NCI-H1417 (cell line): ENCODE measurements at places on chromosomes 13 and 19.

- no peak for DNase-seq
Observed at GRCh38 chr13:44523146-44524015, 52.7 kb downstream of the TSC22D1 start.

DNA sequence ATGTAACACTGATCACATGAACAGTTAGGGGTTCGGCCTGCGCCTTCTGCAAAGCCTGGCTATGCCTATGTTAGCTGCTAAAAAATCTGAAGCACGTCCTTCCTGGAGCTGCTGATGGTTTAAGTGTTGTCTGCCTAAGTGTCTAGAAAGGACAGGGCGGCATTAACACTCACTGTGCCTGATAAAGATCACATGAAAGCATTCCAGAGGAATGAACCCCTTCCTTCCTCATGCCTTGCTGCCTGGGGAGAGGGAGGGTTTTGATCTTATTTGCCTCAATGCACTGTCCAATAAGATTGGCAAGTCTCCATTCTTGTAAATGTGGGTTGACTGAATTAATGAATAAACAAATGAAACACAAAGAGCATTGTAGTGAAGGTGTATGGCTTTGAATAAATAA, 5.2 kb downstream of the DOCK9 start:
- DNase-seq: no peak

DNA sequence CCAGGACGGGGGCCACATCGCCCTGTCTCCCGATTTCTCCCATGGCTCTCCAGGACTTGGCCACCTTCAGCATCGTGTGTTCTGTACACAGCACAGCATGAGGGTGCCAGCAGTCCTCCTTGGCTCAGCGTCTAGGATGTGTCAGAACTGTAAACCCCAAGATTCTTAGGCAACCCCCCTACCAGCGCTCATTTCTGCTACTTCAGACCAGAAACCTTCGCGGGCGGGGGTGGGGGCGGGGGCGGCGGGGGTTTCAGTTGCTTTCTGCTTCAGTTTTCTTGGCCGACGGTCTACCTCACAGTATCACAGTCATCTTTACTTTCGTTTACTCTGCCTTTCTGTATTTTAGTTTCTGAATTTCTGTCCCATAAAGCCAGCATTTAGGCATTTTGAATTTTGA, 82.4 kb downstream of the GGACT start:
- no peak for DNase-seq

- DNase-seq: no peak
Observed at GRCh38 chr13:24159357-24159756, 1.2 kb upstream of the SPATA13 start.

DNA sequence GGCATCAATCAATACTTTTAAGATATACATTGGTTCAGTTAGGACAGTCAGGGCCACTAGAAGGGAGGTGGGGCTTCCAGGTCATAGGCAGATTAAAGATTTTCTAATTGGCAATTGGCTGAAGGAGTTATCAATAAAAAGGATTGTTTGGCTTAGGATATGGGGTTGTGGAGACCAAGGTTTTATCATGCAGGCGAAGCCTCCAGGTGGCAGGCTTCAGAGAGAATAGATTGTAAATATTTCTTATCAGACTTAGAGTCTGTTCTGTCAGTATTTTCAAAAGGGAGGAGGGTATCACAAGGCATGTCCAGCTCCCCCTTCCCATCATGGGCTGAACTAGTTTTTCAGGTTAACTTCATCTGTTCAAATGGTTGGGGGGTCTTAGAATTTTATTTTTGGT, 77.4 kb upstream of the FARP1 start:
- no peak for DNase-seq

GRCh38 chr19:39998501-39998900, 1.6 kb downstream of the ZNF546 start:
- DNase-seq: no peak

DNA sequence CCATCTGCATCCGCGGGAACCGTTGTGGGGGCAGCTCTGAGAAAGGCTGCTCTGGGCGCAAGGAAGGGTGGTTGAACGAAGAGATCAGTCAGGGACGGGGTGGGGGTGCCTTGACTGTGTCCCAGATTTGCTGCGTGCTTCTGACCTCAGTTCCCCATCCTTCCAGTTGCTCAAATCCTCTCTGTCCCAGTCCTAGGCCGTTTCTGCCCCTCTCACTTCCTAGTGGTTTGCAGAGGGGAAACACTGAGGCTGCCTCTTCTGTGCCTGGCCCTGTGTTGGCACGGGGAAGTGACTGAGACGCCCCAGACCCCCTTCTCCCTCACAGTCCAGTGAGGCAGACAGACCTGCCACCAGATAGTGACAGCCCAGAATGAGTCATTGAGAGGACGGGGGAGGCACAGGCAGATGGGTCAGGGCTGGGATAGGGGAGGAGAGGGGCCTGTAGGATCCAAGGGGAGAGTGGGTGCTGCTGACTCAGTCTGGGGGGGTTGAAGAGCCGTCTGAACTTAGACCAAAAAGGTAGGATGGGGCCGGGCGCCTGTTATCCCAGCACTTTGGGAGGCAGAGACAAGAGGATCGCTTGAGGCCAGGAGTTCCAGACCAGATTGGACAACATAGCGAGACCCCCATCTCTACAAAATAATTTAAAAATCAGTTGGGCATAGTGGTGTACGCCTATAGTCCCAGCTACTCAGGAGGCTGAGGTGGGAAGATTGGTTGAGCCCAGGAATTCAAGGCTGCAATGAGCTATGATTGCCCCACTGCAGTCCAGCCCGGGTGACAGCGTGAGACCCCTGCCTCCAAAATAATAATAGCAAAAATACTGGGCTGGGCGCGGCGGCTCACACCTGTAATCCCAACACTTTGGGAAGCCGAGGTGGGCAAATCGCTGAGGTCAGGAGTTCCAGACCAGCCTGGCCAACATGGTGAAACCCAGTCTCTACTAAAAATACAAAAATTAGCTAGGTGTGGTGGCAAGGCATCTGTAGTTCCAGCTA, 26.5 kb downstream of the NUMBL start:
- no peak for DNase-seq

- DNase-seq: no peak
Observed at GRCh38 chr13:28854657-28855056, 34.5 kb downstream of the MTUS2 start.

DNA sequence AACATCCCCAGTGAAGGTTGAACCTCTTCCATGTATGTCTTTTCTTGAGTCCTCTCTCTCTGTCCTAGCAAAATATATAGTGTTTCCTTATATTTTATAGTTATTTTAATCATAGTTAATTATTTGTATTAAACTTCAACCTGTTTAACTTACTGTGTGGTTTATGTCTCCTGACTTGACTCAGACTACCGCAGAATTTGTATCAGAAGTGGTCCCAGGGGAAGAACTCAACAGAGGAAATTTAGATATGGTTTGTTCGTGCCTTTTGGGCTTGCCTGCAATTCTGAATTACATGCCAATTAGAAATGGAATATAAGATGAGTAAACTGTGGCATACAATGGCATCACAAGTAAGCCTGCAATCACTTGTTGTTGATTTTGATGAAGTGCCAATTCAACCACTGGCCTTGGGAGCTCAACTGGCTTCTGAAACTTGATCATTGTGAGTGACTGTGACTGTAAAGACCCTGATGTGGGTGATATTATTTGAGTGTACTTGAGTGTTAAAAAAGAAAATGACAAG, 1459.5 kb upstream of the PCDH20 start:
- peak; percentile 20 for DNase-seq

DNA sequence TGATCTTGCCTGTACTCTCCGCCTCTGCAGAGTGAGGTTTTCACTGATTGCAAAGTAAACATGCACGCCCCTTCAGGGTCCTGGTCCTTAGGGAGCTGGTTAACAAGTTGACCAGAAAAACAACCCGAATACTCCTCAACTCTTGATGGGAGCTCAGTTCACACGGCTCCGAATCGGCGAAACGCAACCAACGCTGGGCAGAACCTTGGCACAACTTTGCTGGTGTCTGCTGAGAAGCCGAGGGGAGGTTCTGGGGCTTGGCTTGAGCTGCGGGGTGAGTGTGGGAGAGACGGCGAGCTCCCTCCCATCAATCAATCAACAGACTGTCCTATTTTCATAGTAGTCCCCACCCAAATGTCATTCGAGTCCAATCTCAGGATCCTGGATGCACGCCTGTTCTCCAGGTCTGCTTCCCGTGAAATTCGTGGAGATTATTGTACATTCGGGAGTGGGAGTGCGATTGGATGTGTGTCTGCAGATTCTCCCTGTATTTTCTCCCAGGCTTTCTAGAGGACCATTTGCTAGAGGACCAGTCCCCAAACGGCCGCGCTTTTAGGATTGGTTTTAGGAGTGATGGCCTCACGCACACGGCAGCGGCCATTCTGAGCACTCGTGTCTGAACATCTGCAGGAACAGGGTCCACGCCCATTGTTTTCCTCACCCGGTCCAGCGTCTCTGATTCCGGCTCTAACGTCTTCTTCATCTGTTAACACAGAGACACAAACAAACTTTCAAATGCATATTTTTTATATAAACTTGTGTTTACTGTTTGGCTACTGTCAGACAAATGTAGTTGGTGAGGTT, 51.6 kb upstream of the F7 start:
- DNase-seq: peak; percentile 50

DNA sequence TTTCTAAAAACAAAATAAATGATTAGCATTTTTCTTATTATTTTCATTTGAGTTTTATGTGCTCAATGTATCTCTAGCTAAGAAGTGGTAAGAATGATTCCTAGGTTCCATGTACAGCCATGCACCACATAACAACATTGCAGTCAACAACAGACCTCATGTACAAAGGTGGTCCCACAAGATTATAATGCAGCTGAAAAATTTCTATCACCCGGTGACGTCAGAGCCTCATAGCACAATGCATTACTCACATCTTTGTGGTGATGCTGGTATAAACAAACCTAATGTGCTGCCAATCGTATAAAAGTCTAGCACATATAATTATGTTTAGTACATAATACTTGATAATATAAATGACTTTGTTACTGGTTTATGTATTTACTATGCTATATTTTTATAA, 120.5 kb downstream of the SLC7A1 start:
- DNase-seq: no peak

GRCh38 chr19:11617180-11618062, 20.1 kb downstream of the ZNF627 start:
- no peak for DNase-seq

- DNase-seq: no peak
Observed at GRCh38 chr13:73450583-73450982, 391.8 kb downstream of the KLF5 start.

GRCh38 chr13:99465454-99465853, 35.8 kb upstream of the TM9SF2 start:
- DNase-seq: peak; percentile 93

DNA sequence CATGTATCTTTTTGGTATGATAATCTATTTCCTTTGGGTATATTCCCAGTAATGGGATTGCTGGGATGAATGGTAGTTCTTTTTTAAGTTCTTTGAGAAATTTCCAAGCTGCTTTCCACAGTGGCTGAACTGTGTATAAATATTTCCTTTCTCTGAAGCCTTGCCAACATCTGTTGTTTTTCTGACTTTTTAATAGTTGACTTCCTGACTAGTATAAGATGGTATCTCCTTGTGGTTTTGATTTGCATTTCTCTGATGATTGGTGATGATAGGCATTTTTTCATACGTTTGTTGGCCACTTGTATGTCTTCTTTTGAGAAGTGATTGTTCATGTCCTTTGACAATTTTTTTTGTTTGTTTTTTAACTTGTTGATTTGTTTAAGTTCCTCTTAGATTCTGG, 61.6 kb upstream of the PCDH17 start:
- DNase-seq: no peak

GRCh38 chr13:97327506-97328221, 105.5 kb downstream of the MBNL2 start:
- no peak for DNase-seq

DNA sequence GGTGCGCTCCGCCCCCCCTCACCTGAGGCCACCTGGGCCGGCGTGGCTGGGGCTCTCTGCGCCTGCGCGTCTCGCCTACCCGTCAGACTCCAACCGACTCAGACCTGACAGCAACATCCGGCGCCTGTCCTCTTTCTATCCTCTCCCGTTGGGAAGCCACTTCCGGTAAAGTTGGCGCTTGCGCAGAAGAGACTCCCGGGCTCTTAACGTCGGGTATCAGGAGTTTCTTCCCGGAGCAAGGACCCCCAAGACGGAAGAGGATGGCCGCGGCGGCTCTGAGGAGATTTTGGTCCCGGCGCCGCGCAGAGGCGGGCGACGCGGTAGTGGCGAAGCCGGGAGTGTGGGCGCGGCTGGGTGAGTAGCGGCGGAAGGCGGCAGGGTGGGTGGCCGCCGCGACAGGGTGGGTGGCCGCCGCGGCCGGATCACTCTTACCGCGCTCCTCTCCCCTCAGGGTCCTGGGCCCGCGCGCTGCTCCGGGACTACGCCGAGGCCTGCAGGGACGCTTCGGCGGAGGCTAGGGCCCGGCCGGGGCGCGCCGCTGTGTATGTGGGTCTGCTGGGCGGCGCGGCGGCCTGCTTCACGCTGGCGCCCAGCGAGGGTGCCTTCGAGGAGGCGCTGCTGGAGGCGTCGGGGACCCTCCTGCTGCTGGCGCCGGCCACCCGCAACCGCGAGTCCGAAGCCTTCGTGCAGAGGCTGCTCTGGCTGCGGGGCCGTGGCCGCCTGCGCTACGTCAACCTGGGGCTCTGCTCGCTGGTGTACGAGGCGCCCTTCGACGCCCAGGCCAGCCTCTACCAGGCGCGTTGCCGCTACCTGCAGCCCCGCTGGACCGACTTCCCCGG, at the start of the genes TIMM29 and YIPF2:
TSS of gene TIMM29 (plus strand) at position 249 of the 839 bp plus-strand sequence. CDS start at position 261, 12 bp downstream.
TSS of gene YIPF2 (minus strand) at position 77 of the 839 bp plus-strand sequence. CDS start 229 bp downstream, outside the sequence.
- peak; percentile 94 for DNase-seq

GRCh38 chr13:94182185-94182761, 297.2 kb downstream of the DCT start:
- no peak for DNase-seq

GRCh38 chr13:105878119-105878700, 657.3 kb downstream of the EFNB2 start:
- DNase-seq: no peak

DNA sequence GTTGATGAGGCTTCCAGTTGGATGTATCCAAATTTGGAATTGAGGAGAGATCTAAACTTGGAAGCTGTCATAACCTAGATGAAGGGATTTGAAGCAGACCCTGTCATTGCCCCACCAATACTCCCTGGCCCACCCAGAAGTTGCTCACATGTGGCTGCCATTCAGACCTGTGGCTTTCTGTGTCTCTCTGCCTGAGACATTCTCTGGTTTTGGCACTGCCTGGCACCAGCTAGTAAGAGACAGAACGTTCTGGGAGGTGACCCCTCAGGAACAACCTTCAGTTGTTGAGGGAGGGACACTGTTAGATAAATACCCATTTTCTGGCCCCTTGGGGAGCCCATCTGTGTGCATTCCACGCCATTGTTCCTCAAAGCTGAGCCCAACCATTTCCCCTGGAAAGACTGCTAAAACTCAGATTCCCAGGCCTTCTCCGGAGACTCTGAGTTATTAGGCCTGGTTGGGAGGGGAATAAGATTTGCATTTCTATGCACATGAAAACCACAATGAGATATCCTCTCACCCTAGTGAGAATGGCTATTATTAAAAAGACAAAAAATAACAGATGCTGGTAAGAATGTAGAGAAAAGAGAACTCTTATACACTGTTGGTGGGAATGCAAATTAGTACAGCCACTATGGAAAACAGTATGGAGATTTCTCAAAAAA, 290.4 kb downstream of the TSHZ3 start:
- DNase-seq: no peak

DNA sequence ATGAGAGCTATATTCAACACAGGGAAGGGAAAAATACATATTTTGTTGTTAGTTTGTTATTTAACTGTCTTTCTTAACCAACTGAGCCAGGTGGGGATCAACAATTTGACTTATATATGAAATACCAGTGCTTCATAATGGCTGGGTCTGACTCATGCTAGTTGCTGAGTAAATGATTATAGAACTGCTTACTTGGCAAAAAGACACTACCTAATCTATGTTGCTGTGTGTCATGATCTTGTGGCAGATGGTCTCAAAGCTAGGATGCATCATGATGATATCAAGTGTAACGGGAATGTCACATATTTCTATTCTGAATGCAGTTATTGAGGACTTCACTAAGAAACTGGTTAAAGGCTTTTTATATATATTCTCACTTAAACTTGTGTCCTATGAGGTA, 727.4 kb upstream of the SLITRK1 start:
- no peak for DNase-seq
